ENCODE measurements at places on chromosomes 5 and 9.

GRCh38 chr9:120555839-120556238, 24.1 kb downstream of the CDK5RAP2 start:
- no peak for DNase-seq

DNA sequence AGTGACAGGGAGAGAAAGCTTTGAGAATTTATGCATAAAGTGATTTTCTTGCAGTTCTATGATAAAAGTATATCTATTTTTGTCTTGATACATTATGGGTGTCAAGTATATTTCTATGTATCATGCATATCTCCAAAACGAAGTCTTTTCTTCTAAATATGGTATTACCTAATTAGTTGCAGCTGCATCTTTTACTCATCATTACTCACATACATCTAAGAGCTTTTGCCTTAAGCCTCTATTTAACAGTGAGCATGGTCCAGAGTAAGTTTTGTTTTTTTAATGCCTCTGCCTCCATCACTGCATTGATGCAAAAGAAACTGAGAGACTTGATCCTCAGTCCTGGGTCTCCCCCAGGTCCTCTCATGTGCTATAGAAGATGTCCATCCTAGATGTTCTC, 40.0 kb upstream of the SMC5 start:
- peak; percentile 58 for DNase-seq

GRCh38 chr5:126368239-126368812, 54.9 kb upstream of the GRAMD2B start:
- DNase-seq, result no peak

- no peak for DNase-seq
These were observed 16.1 kb downstream of the NIPSNAP3B start for GRCh38 chr9:104779946-104780535.

- DNase-seq, result no peak
These were observed 80.0 kb upstream of the OTULINL start for GRCh38 chr5:14501353-14502293.

DNA sequence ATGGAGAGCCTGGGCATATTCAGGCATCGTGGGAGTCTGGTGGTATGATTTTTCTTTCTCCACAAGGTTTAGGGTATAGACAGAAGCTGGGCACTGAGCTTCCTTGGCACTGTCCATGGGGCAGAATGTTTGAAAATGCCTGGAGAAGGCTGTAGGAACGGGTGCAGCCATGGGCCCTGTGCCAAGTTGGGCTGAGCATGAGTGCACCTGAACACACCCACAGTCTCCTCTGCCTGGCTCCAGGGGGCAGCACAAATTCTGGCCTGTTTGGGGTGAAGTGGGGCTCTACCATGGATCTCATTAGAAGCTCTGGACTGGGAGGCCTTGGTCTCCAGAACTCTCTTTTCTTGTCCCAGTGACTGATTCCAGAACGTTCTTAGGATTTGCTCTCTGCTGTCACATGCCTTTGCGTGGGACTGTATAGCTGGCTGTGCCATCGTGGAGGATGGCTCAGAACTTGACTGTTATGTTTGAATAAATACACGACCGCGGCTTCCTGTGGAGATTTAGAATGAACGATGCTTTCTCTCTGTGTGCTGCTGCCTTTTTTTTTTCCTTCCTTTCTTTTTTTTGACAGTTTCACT, 229.8 kb downstream of the FANCC start:
- no peak for DNase-seq

- DNase-seq, result no peak
These were observed 17.6 kb downstream of the DMRT3 start for GRCh38 chr9:994005-994404.

DNA sequence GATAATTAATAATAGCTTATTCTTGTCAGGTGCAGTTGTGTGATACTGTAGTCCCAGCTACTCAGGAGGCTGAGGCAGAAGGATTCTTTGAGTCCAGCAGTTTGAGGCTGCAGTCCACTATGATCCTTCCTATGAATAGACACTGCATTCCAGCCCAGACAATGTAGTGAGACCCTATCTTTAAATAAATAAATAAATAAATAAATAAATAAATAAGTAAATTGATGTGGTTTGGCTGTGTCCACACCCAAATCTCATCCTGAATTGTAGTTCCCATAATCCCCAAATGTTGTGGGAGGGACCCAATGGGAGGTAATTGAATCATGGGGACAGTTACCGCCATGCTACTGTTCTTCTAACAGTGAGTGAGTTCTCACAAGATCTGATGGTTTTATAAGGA, 5.6 kb upstream of the ELL2 start:
- DNase-seq, result no peak

GRCh38 chr9:133008406-133008805, 22.4 kb upstream of the GTF3C5 start:
- no peak for DNase-seq

DNA sequence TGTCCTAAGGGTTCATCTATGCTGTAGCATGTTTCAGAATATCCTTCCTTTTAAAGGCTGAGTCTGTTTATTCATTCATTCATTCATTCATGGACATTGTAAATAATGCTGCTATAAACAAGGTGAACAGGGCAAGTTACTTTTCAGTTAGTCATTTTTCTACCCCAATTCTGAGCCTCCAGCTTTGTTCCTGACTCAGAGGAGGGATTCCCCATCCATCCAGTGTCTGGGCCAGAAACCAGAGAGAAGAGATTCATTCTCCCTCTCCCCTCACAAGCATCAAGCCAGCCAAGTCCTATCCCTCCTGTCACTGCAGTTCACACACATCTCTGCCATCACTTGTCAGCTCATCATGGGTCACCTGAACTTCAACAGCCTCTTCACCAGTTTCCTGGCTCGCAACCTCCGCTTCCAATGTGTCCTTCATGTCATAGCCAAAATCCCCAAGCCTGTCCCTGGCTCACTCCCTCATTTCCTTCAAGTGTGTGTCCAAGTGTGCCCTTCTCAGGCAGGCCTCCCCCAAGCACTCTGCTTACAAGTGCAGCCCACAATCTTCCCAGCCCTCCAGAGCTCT, 203.0 kb downstream of the TTLL11 start:
- DNase-seq, result peak; percentile 54

DNA sequence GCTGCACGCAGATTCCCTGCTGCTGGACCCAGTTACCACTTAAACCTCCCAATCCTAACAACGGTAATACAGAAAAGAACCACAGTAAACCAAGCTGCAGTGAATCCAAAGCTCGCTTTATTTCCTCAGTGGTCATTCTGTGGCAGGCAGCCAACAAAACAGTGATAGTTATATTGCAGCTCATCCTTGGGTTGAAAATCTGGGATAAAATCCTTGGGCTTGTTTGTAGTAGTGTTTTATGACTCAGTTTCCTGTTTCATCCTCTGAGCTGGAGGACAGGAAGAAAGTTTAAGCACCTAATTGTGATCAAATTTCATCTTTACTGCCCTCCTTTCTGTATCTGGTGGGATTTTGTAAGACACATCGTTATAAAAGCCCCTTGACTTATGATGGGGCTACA, 31.4 kb downstream of the HMGCR start:
- no peak for DNase-seq

- peak; percentile 38 for DNase-seq
These were observed 106.0 kb downstream of the PHF2 start for GRCh38 chr9:93682155-93682968.

GRCh38 chr5:7207979-7208378, 188.0 kb upstream of the ADCY2 start:
- DNase-seq, result no peak

DNA sequence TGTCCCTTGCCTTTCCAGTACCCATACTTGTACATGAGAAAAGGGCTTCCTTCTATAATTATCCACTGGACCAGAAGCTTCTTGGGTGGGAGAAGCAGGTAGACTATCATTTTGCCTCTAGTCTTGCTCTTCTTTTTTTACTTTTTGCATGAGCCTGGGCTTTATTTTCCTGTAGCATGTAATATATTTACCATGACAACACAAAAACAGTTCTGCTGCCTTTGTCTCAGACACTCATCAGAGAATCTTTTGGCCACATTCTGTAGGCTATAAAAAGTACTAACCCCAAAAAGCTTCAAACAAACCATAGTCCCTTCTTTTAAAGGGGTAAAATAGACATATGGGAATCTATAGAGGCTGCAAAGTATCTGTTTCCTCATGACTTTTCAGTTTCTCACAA, 339.2 kb upstream of the PIK3R1 start:
- no peak for DNase-seq

DNA sequence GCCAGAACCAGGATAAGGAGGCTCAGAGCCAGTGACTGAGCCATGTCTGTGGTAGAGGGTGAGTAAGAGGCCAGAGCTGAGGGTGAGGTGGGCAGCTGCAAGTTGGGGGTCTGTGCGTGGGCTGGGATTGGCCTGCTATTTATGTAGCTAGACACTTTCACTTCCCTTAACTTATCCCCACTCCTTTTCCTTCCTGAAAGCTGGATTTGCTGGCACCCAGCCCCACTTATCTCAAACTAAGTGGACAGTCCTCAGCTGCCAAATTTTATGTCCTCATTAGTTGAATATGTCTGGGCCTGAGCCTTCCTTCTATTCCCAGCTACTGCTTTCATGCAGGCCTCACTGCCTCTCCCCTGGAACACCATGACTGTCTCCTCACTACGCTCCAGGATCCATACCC, at the start of gene CCL21:
TSS of gene CCL21 (minus strand) at position 114 of the 400 bp plus-strand sequence. CDS start at position 44, 70 bp downstream.
- DNase-seq, result no peak

GRCh38 chr5:78235289-78235688, 59.2 kb downstream of the AP3B1 start:
- no peak for DNase-seq

DNA sequence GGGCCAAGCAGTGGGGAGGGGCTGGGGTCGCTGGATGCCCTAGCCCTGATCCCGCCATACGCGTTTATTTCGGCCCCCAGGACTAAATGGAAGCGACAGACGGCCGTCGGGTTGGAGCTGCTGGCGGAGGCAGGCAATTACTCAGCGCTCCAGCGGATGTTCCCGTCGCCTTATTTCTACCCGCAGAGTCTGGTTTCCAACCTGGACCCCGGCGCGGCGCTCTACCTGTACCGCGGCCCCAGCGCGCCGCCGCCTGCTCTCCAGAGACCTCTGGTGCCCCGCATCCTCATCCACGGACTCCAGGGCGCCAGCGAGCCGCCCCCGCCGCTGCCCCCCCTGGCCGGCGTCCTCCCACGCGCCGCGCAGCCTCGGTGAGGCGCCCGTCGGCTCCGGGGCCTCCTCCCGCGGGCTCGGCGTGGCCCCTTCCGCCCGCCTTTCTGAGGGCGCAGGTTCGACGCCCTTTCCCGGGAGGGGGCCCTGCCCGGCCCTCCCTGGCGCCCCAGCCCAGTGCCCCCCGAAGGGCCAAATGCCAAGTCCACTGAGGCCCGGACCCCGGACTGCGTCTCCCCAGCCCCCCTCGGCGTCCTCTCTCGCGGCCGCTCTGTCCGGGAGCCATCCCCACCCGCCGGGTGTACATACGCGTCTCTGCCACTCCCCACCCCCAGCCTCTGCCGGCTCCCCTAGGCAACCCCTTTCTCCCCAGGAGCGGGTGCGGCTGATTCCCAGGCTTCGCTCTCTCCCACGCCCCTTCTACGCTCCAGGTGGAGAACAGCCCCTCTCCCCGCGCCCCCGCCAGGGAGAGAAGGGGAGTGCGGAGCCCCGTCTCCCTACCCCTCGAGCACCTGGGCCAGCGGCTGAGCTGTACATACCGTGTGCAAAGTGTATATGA, 7.0 kb downstream of the BARHL1 start:
- DNase-seq, result no peak

GRCh38 chr9:134724912-134725604, 83.5 kb downstream of the COL5A1 start:
- DNase-seq, result no peak

DNA sequence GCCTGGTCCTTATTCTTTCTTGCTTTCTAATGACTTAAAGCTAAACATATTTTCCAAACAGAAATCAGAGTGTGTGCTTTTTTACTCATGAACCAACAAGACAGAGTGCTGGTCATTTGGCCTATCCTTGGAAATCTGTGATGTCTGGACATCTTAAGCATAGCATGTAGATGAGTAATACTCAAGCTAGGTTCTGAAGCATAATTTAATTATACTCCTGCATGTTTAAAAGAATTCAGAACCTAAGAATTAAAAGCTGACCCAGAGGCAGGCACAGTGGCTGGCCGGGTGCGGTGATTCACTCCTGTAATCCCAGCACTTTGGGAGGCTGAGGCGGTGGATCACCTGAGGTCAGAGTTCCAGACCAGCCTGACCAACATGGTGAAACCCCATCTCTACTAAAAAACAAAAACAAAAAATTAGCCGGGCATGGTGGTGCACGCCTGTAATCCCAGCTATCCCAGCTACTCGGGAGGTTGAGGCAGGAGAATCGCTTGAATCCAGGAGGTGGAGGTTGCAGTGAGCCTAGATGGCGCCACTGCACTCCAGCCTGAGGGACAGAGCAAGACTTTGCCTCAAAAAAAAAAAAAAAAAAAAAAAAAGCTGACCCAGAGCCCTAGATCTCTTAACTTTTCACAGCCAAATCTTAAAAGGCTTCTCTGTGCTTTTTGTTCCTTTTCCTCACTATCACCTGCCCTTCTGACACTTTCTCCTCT, 16.2 kb upstream of the TJP2 start:
- DNase-seq, result peak; percentile 38

DNA sequence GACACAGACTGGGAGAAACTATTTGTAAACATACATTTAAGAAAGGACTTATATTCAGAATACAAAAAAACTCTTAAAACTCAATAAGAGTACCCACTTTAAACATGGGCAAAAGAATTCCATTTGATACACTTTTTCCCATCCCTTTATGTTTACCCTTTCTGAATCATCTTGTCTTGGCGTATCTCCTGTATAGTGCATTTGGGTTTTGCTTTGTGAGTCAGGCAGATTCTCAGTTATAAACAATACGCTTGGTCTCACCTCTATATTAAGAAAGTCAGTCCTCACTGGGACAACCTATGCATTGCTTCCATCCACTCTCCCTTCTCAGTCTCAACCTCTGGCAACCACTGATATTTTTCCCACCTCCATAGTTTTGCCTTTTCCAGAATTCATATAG, 27.3 kb upstream of the ADAMTS6 start:
- DNase-seq, result no peak

GRCh38 chr5:142495531-142495930, 170.7 kb upstream of the SPRY4 start:
- no peak for DNase-seq

- DNase-seq, result no peak
These were observed 77.1 kb upstream of the KLF4 start for GRCh38 chr9:107566611-107567061.

- DNase-seq, result peak; percentile 33
These were observed 536 bp upstream of the COMMD10 start for GRCh38 chr5:116084287-116084691.

All from RPMI7951 (cell line).